ENCODE measurements at places on chromosomes 1 and 21.
A peak's percentile ranks its signal among the peaks of the same experiment; 100 is the strongest.

- DNase-seq = no peak
These were observed 300.2 kb upstream of the DUSP10 start for GRCh38 chr1:222042120-222042519.

DNA sequence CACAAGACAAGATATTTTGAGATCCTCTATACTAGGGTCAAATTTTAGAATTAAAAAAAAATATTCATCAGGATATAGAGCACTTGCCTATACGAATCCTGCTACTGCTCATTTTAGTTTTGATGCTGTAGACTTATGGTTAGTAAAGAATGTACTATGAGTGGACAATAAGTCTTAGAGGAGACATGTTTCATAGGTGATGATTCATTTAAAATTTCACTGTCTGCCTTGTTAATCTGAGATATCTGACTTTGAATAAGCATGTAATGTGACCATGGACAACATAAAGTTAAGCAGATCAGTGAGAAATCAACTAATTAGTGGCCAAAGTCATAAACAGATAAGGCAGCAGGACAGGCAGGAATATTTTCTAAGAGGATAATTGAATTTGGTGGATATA lies 106.8 kb upstream of the HP1BP3 start:
- no peak for DNase-seq

DNA sequence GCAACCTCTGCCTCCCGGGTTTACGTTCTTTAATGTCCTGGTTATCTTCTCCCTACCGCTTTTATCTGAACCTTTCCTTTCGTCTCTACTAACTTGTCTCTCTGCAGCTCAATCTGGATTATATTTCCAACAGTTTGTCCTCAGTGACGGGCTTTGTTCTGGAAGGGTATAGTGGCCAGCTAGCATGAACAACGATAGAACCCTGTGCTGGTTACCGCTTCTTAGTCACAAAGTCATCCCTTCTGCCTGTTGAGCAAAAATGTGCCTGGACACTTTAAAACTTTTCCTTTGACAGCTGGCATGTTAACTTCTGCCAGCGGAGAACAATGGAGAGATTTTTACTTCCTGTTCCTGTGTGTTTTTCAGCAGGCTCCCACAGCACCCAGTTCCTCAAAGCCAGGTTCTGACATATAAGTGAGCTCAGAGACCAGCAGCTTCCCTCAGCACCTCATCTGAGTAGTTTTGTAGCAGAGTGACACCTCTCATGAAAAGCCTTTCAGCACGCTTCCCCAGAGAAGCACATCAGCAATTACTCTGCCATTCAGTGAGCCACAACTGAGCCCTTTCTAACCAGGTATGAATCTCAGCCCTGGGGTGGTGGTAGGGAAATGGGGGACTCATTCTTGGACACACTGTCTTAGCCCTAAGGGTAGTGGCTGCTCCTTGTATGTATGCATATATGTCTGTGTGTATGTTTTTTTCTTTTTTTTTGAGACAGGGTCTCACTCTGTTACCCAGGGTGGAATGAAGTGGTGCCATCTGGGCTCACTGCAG lies 23.6 kb upstream of the CCDC17 start:
- no peak for DNase-seq

GRCh38 chr1:9418851-9419250 lies 120.4 kb upstream of the SLC25A33 start:
- no peak for DNase-seq

DNA sequence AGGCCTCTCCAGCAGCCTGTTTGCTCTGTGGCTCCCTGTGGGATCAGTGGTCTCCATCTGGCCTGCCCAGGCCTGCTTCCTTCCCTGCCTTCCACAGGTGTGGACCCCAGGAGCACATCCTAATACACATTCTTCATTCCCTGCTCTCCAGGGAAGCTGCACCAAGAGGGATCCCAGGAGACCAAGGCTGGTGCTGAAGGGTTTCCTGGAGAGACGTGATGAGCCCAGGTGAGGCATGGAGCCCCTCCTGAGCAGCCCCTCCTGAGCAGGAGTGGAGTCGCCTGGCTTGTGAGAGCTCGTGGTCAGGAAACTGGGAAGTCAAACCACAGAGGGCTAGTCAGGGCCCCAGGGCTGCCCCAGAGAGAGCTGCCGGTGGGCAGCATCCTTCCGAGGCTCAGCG lies 561.4 kb downstream of the MATN1 start:
- no peak for DNase-seq

GRCh38 chr1:167808104-167808503 lies 86.3 kb downstream of the MPZL1 start:
- no peak for DNase-seq

- no peak for DNase-seq
These were observed 45.0 kb downstream of the EVI5 start for GRCh38 chr1:92739669-92740524.

DNA sequence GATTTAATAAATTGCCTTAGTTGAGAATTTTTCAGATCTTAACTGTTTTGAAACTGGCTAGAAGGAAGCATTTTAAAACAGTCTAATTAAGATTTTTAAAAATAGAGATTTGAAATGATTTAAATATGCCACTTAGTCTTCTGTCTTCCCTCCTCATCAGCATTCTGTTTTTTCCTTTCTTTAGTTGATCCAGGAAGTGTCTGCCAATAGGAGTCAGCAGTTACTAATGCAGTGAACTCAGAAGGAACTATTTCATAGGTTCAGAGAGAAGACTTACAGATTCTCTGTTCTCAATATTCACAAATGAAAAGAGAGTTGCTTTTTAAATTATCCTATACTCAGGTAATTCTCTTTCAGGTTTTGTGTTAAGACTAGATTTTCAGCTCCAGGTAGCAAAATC lies 84.5 kb downstream of the RPS6KC1 start:
- no peak for DNase-seq

DNA sequence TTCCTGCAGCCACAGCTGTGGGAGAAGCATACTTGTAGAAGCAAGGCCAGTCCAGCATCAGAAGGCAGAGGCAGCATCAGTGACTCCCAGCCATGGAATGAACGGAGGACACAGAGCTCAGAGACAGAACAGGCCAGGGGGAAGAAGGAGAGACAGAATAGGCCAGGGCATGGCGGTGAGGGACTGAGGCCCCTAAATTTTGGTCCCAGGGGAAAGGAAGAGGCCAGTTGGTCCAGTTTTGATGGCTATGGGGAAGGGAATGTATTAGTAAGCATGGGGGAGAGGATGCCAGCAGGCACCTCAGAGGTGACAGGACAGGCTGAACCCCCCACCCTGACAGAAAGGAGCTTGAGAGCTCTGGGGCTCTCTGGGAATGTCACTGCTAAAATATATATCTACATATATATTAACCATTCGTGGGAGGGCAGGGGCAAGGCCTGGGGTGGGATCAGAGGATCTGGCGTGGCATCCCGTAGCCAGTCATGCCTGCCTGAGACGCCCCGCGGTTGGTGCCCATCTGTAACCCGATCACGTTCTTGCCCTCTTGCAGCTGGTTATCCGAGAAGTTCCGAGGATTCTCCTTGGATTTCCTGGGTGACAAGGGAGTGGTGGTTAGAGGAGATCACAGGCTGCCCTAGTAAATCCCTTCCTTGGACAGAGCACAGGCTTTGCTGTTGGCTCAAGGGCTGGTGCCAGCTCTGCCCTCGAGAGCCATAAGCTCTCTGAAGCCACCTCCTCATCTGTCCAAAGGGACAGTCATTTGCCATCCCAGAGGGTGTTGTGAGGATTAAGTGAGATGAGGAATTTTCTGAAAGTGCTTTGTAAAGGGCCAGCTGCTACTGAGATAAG lies 6.7 kb downstream of the TAGLN2 start:
- DNase-seq = no peak

DNA sequence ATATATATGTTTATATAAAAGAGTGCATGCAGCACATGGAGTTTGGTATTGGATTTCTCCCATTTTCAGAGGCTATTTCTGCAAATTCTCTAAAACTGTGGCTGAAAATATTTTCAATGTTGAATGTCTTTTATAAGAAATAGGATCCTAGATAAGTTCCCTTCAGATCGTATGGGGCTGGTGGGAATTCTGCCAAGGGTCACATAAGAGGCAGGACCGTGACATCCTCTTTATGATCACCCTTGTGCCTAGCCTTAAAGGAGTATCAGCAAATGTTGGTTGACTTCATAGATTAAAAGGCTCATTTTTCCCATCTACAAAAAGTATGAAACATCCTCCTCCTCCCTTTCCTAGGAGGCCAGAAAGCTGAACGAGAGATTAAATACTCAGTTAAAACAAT lies 1.3 kb upstream of the IFNAR2 start:
- DNase-seq = no peak

- peak; percentile 1 for DNase-seq
These were observed 47.8 kb downstream of the SELENOF start for GRCh38 chr1:86865973-86866637.

GRCh38 chr21:46009951-46010705 lies 28.6 kb downstream of the COL6A1 start:
- no peak for DNase-seq
